ENCODE measurements at places on chromosomes 12 and 14.

DNA sequence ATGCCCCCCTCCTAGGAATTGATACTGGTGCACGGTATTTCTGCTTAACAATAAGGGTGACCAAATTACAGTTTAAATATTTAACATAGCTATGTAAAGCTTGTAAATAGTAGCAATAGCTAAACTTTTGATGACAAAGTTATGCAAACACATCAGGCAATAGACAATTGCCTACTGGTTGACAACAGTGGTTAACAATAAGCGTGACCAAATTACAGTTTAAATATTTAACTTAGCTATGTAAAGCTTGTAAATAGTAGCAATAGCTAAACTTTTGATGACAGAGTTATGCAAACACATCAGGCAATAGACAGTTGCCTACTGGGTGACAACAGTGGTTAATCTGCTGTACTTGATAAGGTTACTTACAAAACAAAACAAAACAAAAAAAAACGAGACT lies 886.5 kb upstream of the FLRT2 start:
- no peak for DNase-seq

DNA sequence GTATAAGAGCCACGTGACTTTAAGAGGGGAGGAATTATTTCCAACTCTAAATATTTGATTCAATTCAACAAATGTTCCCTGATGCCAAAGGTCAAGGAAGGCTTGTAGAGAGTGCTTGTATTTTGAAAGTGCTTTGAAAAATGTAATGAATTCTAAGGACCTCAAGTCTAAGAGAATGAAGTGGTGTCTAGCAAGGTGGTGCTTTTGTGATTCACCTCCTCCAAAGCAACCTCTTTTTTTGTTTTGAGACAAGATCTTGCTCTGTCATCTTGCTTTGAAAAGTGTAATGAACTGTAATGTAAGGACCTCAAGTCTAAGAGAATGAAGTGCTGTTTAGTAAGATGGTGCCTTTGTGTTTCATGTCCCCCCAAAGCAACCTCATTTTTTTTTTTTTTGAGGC lies 13.7 kb downstream of the AK7 start:
- no peak for DNase-seq

GRCh38 chr12:76462668-76463224 lies 96.8 kb downstream of the OSBPL8 start:
- DNase-seq, result peak; percentile 47

DNA sequence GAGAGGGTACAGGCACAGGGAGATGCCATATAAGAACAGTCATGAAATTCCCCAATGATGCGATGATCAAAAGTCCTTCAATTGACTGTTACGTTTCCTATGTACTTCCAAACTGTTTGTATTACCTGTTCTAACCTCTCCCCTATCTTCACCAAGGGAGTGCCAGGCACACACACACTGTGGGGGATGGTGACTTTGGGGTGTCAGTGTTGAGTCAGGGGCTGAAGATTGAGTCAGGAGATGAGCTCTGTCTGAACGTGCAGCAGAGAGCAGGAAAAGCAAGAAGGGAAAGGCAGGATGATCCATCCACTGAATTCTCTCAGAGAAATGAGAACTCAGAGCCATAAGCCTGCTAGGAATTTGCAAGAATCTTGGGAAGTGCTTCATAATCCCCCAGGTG lies 153.4 kb downstream of the EFCAB11 start:
- peak; percentile 49 for DNase-seq

DNA sequence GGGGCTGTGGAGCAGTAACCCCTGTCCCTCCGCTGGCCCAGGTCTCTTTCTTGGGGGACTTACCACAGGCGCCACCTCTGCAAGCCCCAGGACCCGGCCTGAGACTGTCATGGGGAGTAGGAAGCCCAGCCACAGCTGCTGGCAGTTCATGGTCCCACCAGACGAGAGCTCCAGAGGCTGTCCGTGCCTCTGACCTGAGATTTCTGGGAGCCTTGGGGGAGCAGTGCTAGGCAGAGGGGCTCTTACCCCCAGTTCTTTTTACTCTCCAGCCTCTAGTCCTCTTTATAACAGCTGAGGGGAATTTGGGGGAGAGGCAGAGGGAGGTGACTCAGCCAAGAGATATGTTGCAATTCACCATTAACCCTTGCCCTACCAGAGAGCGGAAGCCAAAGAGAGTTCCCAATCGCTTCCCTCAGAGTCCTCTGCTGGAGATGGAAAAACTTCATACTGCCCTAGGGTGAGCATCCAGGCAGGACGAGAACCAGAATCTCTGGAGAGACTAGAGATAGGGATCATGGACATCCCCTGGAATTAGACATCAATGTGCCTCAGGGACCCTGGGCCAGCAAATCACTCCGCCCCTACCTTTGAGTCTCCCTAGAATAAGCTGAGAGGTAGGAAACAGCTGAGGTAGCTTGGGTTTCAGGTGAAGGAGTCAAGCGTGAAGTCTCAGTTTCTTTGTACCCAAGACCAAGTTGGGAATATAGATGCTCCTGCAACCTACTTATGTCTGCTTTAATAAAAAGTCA lies at the start of gene MMP19:
Gene MMP19 (minus strand): TSS at position 256 of the 749 bp plus-strand sequence. CDS start 106 bp downstream, at position 150.
- peak; percentile 84 for DNase-seq

DNA sequence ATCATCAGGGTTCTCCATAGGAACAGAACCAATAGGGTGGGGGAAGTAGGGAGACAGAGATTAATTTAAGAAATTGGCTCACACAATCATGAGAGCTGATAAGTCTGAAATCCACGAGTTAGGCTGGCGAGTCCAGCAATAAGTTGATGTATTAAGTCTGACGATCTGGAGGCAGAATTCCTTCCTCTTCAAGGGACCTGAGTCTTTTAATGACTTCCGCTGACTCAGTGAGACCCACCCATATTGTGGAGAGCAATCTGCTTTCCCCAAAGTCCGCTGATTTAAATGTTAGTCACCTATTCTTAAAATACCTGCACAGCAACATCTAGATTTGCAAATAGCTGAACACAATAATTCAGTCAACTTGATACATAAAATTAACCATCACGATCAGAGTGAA lies 97.8 kb downstream of the SPTSSA start:
- DNase-seq, result no peak

GRCh38 chr14:93091666-93092065 lies 24.1 kb downstream of the ITPK1 start:
- DNase-seq, result no peak

Data from fibroblast of upper back skin (primary cell).